ENCODE measurements at places on chromosomes 11 and 22. TPM values are rescaled to one million over a fixed set of nuclear protein-coding genes. Genes with fewer than 3 reads are reported as not detected.

GRCh38 chr11:57469268-57469667, 8.9 kb downstream of the RTN4RL2 start:
- no peak for DNase-seq

DNA sequence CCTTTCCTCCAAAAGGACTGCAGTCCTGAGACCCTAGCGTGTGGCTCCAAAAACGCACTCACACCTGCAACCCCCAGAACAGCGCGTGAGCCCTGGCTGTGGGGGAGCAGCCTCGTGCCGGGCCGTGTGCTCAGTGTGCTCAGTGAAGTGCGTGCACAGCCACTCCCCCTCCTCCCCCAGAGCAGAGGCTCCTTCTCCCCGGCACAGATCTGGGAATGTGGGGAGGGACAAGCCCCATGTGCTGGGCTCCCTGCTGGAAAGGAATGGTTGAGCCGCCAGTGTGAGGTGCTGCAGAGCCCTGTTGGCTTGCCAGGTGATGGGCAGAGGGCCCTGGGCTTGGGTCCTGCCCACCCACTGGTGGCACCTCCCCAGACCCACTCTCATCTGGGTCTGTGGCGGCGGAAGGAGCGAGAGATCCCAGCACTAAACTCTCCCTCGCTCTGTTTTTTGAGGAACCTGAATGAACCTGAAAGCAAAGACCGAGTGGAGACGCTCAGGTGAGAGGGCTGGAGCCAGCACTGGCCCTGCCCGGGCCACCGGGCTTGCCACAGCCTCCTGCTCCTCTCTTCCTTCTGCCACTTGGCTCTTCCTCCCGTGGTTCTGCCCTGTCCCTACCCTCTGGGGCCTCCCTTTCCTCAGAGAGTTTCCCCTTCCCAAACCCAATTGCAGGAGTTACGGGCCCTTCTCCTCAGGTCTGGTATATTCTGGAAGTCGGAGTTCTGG, 9.0 kb downstream of the RCOR2 start:
- peak; percentile 92 for DNase-seq

GRCh38 chr11:2791521-2792380, 92.0 kb upstream of the KCNQ1OT1 start:
- DNase-seq, result no peak

DNA sequence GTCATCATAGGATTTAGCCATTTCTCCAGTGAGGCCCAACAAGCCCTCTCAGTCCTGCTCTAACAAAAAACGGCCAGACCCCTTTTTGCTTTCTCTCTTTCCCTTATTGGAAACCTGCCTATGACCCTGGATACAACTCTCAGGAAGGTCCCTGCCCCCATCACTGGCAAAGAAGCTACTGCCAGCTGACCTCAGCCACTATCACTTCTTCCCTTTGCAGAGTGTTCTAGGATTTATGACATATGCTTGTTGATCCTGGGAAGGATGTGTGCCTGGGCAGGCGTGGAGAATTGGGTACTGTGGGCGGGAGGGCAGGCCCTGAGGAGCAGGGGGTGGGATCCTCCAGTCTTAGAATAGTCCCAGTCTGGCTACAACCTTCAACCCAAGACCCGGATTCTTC, 7.5 kb downstream of the PGAP2 start:
- no peak for DNase-seq

DNA sequence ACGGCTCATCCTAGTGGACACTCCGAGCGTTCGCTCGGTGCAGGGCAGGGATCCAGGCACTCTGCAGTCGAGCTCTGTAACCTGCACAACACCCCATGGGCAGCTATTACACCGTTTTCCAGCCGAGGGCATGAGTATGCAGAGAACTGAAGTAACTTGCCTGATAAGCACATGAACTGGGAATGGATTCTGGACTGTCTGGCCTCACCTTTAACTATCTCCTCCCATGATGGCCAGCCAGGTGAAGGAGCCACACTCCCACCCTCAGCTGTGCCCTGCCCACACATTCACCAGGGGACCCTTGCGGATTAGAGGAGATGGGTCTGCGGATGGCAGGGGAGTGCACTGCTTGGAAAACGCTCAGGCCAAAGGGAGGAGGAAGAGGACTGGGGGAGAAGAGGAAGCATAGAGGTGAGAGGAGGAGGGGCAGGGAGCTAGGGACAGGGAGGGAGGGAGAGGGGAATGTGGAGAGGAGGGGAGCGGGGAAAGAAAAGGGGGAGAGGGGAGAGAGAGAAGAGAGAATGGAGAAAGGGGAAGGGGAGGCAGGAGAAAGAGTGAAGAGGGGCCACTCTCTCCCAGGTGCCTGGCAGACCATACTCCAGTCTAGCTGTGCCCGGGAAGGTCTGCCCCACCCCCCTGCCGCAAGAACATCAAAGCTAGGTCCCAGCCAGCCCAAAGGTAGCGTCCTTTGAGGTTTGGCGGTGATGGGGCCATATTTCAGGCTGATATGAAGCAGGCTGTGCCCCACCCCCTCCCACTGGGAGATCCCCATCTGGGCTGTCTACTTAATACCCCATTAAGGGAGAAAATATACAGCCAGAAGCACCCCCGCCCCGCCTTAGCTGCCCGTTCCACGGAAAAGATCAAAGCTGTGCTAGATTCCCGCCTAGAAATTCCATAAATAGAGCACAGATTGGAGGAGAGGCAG, 33.2 kb upstream of the TCF20 start:
- DNase-seq, result peak; percentile 78

GRCh38 chr22:44206330-44206645, 25.6 kb downstream of the PARVG start:
- peak; percentile 30 for DNase-seq

DNA sequence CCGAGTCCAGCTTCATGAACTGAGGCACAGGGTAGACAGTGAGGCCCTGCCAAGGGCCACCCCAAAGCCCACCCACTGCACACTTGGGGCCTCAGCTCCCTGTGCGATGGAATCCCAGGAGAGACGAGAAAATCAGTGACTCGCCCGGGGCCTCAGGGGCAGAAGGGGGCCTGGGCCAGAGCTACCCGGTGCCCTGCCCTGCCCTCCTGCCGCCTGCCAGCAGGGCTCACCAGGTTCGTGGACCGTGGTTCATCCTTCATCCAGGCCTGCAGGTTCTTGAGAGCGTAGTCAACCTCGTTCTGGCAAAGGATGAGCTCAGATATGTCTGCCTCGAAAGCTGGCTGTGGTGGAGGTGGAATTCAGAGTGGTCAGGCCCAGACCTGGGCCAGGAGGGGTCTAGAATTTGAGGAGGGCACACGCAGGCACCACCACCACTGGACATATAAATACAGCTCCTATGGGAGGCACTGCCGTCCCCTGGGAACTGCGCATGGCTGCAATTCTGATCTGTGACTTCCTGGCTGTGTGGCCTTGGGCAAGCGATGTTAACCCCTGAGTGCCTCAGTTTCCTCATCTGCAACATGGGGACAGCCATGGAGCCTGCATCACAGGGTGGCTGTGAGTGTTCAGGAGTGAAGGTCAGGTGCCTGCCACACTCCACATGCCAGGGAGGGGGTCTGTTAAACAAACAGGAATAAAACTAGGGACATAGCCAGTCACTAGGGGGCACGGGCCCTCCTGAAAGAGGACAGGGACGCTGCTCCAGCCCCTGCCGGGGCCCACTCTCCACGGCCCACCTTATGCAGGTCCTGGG, 7.5 kb downstream of the ALDH3B2 start:
- no peak for DNase-seq

DNA sequence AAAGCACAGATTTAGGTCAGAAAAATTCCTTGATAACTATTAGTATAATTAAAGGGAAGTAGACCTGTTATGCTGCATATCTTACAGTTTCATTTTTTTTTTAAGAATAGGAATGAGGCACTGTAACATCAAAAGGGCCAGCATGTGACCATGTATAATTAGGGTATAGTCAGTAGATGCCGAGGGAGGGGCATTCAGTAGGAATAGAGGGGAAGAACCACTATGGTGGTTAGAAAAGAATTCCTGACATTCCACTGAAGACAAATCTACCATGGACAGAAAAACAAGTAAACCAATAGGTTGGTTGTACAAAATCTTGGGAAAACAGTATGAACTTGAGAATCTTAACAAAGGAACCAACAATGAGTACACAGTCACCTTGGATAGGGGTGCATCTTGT, 78.4 kb upstream of the CCDC179 start:
- DNase-seq, result no peak

DNA sequence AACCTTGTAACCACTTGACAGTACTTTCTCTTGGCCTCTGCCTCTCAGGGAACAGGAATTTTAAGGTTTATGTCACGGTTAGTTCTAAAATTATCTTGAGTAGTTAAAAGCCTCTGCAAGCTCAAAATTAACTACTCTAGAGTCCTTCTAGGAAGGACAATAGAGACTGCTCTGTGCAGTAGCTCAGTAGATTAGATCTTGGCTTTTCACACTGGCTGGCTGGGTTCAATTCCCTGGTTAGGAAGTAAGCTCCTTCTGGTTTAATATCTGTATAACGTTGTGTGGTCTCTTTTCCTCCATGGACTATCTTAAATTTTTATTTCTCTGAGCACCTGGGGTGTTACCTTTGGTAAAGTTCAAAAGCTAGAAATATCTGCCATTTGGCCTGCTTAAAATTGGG, 109.2 kb downstream of the AASDHPPT start:
- DNase-seq, result no peak

GRCh38 chr11:75069473-75069872, 27.2 kb downstream of the OR2AT4 start:
- no peak for DNase-seq

DNA sequence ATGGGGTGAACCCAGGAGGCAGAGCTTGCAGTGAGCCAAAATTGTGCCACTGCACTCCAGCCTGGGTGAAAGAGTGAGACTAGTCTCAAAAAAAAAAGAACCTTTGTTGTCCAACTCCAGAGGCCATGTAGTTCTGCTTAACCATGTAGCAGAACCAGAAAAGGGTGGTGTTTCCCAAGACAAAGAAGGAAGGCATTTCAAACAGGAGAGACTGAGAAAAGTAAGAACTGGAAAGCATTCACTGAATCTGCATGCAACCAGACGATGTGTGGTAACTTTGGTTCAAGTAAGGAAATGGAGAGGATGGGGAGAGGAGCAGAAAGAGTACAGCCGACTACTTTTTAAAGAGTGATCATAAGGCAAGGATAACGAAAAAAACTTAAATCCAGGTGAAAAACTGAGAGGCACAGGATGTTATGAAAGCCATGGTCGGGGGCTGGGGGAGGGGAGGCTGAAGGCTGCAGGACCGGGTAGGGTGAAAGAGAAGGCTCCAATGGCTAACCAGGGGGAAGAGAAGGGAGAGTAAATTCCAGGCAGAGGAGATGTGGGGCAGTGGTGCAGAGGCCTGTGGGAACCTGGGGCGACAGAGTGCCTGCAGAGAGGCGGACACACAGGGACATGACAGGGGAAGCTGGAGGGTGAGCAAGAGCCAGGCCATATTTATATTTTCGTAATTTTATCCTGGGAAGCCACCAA, 48.8 kb downstream of the MAPK1 start:
- peak; percentile 51 for DNase-seq

GRCh38 chr11:67732045-67732787, 57.8 kb upstream of the ALDH3B2 start:
- peak; percentile 62 for DNase-seq

DNA sequence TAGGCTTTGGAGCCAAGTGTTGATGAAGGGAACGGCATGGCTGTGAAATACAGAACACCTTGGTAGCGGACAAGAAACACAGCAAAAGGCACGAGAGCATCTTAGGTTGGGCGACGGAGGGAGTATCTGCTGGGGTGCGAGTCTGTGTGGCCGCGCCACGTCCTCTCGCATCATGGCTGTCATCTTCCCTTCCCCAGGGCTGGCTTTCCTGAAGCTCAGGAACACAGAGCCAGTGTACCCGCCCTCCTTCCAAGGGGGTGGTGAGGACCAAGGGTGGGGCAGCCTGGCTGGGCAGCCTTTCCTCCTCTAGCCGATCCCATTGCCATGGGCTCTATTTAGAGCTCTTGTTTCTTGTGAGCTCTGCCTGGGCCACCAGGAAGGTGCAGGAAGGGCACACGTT, 154.4 kb downstream of the FEZ1 start:
- DNase-seq, result no peak

GRCh38 chr11:4644233-4644632, 451 bp downstream of the OR51E1 start:
- no peak for DNase-seq

DNA sequence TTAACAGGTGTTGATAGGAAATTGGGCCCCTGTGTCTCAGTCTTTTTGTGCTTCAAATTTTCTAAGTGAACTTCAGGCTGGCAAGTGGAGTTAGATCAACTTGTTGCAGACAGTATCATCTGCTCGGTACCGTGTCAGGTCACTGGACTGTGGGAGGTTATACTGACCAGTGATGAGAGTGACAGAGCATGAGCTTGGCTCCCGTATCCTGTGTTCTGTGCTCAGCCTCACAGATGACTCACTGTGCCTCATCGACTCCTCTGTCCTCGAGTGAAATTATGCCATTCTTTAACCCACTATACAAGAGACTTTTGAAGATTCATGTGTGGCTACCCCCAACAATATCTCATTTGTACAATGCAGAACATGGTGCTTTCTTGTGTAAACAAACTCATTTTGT, 7.9 kb downstream of the GRAP2 start:
- DNase-seq, result no peak

- DNase-seq, result peak; percentile 90
Observed at GRCh38 chr22:35023692-35024363, 42.1 kb upstream of the ISX start.

- DNase-seq, result no peak
Observed at GRCh38 chr11:75820645-75821044, 5.6 kb downstream of the UVRAG start.

Gene SYNGR1
- 37.9 TPM for total RNA-seq

Gene DDX17
- total RNA-seq, result 288 TPM

Gene OR2D2
- not detected for total RNA-seq

Gene YPEL1
- 2.2 TPM for total RNA-seq

Gene HEPHL1
- not detected for total RNA-seq

Gene ADAMTS8
- 1.6 TPM for total RNA-seq

Gene INS
- not detected for total RNA-seq

Gene MMP8
- not detected for total RNA-seq

Gene FOLR3
- total RNA-seq, result not detected

Gene TRIM6
- total RNA-seq, result 27.4 TPM

Gene OR8A1
- not detected for total RNA-seq

Gene TRIM29
- not detected for total RNA-seq

Measured in H7 (cell line).